ENCODE measurements at places on chromosomes 5 and 9. TPM values are rescaled to one million over a fixed set of nuclear protein-coding genes. Genes with fewer than 3 reads are reported as not detected.

PCDHGA8 gene
- total RNA-seq, result 0.69 TPM

JMY gene
- total RNA-seq, result 8.3 TPM

IFNK gene
- not detected for total RNA-seq

ACER2 gene
- 13.4 TPM for total RNA-seq

DAB2IP gene
- total RNA-seq, result 18.2 TPM

ANP32B gene
- total RNA-seq, result 4.2 TPM

PCDHB14 gene
- total RNA-seq, result 3.5 TPM

CTXN3 gene
- total RNA-seq, result not detected

MUSK gene
- not detected for total RNA-seq

GCNT4 gene
- 11.6 TPM for total RNA-seq

ANKRD18A gene
- 3.8 TPM for total RNA-seq

UTP15 gene
- total RNA-seq, result 24.0 TPM

PAEP gene
- total RNA-seq, result not detected

All from renal cortical epithelial cell (primary cell).